ENCODE measurements at places on chromosomes 7 and 10. TPM values are rescaled to one million over a fixed set of nuclear protein-coding genes. Genes with fewer than 3 reads are reported as not detected.

DNA sequence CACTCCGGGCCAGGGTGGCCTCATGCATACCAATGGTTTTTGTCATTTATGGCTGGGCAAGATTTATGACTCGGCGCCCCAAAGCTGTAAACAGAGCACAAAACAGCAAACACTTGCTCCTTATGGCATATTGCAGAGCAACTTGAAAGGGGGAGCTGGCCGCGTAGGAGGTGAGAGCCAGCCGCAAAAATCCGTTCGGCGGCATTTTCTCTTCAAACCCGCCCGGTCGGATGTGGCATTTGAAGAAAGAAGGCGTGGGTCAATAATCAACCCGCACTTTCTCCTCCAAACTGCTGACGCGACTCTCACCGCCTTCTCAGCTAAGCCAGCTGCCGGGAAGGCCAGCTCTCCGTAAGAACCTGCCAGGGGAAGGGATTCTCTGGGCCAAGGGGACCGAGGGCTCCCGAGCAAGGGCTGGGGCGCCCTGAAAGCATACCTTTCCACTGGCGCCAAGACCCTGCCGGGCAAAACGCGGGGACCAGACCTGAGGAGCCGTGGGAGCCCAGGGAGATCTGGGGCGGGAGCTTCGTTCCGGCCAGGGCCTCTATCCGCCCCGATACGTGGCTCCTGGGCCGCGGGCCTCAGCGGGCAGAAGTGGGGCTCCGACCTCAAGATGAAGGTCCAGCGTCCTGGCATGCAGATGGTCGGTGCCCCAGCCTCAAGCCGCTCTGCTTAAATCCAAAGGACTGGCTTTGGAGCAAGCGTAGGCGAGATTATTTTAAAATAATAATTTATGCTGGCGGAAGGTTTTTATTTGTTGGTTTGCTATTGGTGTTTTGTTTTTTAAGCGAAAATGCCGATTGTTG lies 12.9 kb upstream of the HOXA2 start:
- DNase-seq = no peak

- DNase-seq = no peak
Measured at GRCh38 chr7:43576241-43576640, 6.7 kb upstream of the STK17A start.

DNA sequence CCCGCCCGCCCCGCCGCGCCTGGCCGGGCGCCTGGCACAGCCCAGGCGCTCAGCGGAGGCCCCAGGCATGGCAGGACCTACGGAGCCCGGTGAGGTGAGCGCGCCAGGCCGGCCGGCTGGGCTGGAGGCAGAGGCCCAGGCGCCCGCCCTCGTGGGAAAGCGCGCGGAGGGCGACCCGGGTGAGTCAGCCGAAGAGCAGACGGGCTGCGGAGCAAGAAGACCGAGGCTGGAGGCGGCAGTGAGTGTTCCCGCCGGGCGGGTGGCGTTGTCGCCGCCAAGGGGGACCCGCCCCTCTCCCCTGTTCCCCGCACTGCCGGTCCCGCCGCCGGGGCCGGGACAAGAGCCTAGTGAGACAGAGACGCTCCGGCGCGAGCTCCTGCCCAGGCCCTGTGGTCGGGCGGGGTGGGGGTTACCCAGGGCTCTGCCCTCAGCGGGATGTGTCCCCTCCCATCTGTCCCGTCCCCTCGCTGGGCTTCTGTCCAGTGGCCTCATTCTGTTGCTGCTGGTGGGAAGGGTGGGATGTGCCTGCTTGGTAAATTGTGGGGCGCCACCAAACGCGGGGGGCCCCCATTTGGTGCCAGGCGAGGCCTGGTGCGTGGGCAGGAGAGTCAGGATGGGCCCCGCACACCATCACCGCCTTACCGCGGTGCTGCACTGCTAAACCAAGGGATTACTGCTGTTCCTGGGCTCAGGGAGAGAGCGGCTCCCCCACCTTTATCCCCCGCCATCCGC lies 17.0 kb upstream of the NODAL start:
- peak; percentile 86 for DNase-seq

- no peak for DNase-seq
Measured at GRCh38 chr10:62992145-62992721, 140.9 kb upstream of the NRBF2 start.

DNA sequence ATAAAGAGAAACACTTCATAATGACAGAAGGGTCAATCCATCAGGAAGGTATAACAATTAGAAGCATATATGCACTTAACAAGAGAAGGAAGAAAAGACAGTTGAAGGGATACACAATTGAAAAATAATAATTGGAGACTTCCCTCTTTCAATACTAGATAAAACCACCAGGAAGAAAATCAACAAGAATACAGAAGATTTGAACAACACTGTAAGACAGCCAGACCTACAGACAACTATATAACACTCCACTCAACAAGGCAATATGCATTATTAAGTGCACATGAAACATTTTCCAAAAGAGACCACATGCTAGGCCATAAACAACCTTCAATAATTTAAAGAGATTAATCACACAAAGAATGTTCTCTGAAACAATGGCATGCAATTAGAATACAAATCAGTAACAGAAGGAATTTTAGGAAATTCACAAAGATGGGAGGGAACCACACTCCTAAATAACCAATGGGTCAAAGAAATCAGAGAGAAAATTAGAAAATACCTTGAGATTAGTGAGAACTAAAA lies 35.1 kb downstream of the ZNF438 start:
- DNase-seq = no peak

- no peak for DNase-seq
Measured at GRCh38 chr7:82469207-82469606, 25.6 kb upstream of the CACNA2D1 start.

DNA sequence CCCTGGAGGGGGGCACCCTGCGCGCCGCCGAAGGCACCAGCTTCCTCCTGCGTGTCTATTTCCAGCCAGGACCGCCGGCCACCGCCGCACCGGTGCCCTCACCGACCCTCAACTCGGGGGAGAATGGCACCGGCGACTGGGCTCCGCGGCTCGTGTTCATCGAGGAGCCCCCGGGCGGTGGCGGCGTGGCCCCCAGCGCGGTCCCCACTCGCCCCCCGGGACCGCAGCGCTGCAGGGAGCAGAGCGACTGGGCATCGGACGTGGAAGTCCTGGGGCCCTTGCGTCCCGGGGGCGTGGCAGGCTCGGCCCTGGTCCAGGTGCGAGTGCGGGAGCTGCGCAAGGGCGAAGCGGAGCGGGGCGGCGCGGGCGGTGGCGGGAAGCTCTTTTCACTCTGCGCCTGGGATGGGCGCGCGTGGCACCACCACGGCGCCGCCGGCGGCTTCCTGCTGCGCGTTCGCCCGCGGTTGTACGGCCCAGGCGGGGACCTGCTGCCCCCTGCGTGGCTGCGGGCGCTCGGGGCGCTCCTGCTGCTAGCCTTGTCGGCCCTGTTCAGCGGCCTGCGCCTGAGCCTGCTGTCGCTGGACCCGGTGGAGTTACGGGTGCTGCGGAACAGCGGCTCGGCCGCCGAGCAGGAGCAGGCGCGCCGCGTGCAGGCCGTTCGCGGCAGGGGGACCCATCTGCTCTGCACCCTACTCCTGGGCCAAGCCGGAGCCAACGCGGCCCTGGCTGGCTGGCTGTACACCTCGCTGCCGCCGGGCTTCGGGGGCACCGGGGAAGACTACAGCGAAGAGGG lies 594 bp downstream of the CNNM1 start:
- DNase-seq = no peak

DNA sequence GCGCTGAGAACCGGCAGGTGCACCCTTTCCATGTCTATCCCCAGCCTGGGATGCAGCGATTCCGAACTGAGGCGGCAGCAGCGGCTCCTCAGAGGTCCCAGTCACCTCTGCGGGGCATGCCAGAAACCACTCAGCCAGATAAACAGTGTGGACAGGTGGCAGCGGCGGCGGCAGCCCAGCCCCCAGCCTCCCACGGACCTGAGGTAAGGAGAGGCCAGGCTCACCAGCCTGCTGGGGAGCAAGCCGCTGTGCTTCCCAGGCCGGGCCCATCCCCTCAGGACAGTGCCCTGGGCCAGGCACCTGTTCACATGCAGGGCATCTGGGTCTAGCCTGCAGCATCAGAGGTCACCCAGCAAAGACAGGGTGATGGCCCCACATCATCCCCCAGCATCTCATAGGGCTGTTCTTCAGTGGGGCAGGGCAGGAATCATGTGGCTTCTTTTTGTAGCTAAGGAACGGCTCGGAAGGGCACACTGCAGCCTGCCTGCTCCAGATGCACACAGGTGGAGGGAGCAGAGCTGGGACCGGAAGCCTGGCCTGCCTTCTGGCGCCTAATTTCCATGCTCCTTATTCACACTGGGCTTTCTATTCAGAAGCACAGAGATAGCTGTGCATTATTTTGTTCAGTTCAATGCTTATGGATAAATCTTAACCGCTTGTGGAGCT lies 18.9 kb downstream of the BAG3 start:
- DNase-seq = no peak

The FAM25C gene
- total RNA-seq = not detected

The GNGT1 gene
- not detected for total RNA-seq

Measured in adrenal gland (tissue), 19 donors.